Fibroblast of the conjunctiva (primary cell): ENCODE measurements at places on chromosomes 1 and 21.

DNA sequence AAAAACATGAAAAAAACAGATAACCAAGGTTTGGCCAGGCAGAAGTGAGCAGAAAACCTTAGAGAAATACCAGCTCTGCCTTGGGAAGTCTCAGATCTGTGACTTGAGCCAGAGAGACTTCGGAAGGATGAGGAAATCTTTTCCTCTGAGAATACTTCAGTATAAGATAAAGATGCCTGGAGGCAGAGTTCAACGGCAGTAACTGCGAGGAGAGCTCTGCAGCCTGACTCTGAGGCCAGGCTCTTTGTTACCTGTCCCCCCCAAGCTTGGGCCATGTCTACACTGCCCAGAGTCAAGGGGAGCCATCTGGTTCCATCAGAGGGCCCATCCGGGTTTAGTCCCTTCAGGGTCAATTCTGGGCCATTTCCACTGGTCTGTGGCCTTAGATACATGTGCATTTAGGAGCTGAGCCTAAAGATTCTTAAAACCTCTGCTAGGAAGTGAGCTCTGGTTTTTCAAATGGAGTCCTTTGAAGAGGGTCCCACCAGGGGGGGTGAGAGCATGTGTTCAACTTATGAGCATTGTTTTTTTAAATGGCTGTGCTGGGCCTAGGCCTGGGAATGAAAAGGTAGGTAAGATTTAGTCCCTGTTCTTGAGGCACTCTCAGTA lies 8.7 kb downstream of the KIRREL1 start:
- DNase-seq = no peak

- no peak for DNase-seq
Measured at GRCh38 chr1:243751506-243751905, 98.5 kb downstream of the AKT3 start.

DNA sequence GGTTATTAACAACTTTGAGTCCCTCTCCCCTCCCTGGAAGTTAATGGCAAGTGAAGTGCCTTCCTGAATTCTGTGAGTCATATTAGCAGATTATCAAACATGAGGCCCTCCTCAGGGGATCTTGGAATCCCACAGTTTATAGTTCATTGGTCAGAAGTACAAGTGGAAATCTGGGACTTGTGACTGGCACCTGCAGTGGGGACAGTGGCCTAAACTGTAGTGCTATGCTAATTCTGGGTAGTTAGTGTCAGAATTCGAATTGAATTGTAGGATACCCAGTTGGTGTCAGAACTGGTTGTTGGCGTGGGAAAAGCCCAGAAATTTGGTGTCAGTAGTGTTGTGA lies 26.2 kb downstream of the ZYG11B start:
- no peak for DNase-seq

DNA sequence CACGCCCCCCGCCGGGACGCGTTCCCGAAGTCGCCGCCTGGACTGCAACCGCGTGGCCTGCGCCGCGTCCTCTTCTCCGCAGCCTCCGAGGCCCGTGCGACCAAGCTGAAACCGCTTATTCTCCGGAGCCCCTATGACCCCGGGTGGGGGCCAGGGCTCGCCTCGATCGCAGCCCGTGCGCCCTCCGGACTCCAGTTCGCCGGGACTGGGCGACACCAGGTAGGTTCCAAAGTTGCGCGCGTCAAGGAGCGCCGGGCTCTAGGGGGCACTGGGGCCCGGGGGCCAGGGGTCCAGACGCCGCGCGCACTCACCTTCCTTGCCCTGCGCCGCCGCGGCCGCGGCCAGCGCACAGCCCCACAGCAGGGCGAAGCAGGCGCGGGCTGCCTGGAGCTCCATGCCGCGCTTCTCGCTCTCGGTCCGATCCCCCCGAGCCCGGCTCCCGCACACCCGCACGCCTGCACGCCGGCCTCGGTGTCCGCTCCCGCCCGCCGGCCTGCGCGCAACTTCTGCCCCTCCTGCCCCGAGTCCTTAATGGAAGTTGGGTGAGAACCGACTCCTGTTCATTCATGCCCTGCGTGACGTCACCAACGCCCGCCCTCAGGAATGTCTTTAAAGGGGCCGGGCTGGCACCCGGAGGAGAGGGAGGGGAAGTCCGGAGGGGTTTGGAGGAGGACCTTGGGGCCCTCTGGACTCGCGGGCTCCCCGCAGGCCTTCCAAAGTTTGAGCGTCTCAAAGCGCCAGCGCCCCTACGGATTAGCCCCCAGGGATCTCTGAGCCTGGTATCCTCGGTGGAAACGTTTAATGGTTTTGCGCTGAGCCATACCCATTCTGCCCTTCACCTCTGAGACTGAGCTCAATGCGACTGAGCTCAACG lies at the start of gene EPHA2:
Gene EPHA2 (minus strand): TSS at position 533 of the 874 bp plus-strand sequence. CDS start 137 bp downstream, at position 396.
- DNase-seq = peak; percentile 47

GRCh38 chr1:110674337-110675059 lies at the start of gene KCNA3:
TSS of gene KCNA3 (minus strand) at chr1:110674940. CDS start at chr1:110674809, 131 bp downstream.
- no peak for DNase-seq

DNA sequence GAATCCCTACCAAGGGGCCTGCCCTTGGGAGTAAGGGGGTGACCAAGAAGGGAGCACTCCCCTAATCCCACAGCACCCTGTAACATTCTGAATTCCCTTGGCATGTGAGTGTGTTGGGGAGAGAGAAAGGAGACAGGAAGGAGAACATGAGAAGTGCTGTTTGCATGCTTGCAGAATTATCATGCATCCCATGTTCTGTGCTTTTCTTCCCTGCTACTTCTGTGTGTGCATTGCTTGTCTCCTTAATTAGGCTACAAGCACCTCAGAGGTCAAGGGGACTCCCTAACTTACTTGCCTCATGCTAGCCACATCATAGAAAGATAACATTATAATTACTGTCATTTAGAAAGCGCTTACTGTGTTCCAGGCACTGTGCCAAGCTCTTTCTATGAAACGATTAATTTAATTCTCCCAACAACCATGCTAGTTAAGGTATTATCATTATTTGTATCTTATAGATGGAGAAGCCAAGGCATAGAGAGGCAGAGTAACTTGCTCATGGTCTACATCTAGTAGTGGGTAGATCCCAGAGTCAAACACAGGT lies 11.1 kb downstream of the NOS1AP start:
- DNase-seq = no peak

GRCh38 chr1:104456724-104457123 lies 707.0 kb downstream of the AMY1C start:
- no peak for DNase-seq

GRCh38 chr21:26168371-26168770 lies 2.2 kb downstream of the APP start:
- no peak for DNase-seq

- no peak for DNase-seq
Measured at GRCh38 chr1:149845416-149845815, 54.0 kb upstream of the BOLA1 start.

DNA sequence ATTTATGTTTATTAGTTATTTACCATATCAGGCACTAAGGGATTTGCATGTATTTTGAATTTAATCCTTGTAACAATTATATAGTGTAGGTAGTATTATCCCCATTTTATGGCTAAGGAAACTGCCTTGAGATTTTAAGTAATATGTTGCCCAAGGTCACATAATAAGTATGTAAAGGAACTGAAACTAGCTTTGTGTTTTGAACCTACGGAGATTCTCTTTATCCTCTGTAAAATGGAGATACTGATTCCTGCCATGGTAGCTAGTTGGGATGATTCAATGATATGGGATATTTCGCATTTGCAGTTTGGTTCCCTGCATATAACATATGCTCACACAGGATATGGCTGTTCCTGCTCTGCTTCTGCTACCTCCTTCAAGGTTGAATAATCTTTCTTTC lies 144.3 kb downstream of the ST6GALNAC3 start:
- DNase-seq = no peak

- DNase-seq = no peak
Measured at GRCh38 chr1:230820568-230820967, 47.8 kb downstream of the C1orf198 start.

GRCh38 chr1:3560251-3560871 lies 50.9 kb downstream of the MEGF6 start:
- DNase-seq = no peak

- DNase-seq = no peak
Measured at GRCh38 chr1:59215766-59216291, 81.1 kb upstream of the FGGY start.

DNA sequence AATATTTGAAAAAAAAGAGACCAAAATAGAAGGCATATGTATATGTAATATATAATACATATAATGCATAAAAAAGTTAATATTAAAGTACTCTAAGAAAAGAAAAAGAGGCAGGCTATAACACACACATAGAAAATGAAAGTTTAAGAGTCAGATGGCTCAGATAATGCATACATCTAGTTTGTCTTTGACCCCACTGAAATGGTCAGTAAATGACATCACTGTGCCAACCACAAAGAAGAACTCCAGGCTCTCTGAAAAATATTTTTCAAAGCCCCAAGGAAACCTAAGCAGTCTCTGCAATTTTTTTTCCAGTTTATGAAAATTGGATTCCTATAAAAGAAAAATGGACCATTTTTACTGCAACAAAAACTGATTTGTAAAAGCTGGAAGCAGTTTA lies 55.4 kb upstream of the SCYL3 start:
- peak; percentile 3 for DNase-seq

GRCh38 chr1:88141499-88142074 lies 542.5 kb upstream of the PKN2 start:
- DNase-seq = no peak

DNA sequence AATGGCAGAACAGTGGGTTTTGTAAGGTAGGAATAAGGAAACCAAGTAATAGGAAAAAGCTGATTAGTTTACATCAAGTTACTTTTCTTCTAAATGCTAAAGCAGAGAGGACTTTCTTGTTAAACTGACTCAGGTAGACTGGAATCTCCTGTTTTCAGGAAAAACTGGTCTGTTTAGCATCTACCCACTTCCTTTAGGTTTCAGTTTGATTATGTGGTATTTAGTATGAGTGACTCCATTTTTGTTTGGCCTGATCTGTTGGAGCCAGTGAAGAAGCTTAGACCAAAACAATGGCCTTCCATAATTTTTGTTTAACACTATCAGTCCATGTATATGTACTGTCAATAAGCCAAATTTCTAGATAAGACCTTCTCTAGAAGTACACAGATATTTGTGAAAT lies 88.4 kb downstream of the EPB41 start:
- DNase-seq = no peak

GRCh38 chr1:193185901-193186731 lies at the start of gene B3GALT2:
TSS of gene B3GALT2 (minus strand) at chr1:193186613. CDS start at chr1:193181562, 5,051 bp downstream.
- DNase-seq = no peak

GRCh38 chr1:106344494-106344893 lies 712.0 kb upstream of the PRMT6 start:
- no peak for DNase-seq

GRCh38 chr1:232136136-232136535 lies 493.8 kb downstream of the SIPA1L2 start:
- DNase-seq = no peak

GRCh38 chr1:1969505-1969900 lies 34.1 kb downstream of the CFAP74 start:
- DNase-seq = no peak

DNA sequence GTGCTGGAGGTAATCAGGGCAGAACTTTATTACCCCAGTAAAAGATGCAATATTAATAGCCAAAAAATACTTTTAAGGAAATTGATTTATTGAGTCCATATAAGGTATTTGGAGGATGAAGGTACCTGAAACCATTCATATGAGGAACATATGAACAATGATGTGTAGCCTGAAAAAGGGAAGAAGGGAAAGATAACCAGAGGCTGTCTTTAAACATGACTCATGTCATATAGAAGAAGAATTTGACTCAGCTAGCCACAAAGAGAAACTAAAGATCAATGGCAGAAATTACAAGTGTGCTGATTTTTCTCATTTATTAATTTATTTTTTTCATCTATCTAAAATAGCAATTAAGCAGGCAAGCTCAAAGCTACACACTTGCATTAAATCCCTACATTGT lies 136.2 kb upstream of the DUSP10 start:
- DNase-seq = no peak

- DNase-seq = no peak
Measured at GRCh38 chr1:4526747-4527146, 127.7 kb upstream of the AJAP1 start.

GRCh38 chr1:87956750-87957149 lies 628.1 kb downstream of the LMO4 start:
- DNase-seq = no peak

GRCh38 chr1:225987491-225988316 lies 11.4 kb downstream of the SDE2 start:
- peak; percentile 60 for DNase-seq

GRCh38 chr1:27001570-27002360 lies 8.3 kb downstream of the TRNP1 start:
- no peak for DNase-seq

DNA sequence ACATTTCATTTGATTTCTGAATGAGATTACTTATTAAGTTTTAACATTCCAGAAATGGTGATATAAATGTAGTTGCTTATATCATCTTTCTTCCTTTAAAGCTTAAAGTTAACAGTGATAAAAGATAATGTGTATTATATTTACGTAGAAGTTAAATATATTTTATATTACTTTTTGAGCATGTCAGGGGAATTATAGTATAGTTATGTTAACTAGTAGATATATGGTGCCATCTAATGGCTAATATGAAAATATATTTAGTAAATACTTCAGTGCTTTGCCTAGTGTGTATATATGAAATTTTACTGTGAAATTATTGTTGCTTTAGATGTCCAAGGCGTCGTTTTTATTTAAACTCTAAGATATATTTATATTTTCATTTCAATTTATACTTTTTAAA lies 51.5 kb downstream of the SYT14 start:
- DNase-seq = no peak
